ENCODE measurements at places on chromosomes 3 and 15.

DNA sequence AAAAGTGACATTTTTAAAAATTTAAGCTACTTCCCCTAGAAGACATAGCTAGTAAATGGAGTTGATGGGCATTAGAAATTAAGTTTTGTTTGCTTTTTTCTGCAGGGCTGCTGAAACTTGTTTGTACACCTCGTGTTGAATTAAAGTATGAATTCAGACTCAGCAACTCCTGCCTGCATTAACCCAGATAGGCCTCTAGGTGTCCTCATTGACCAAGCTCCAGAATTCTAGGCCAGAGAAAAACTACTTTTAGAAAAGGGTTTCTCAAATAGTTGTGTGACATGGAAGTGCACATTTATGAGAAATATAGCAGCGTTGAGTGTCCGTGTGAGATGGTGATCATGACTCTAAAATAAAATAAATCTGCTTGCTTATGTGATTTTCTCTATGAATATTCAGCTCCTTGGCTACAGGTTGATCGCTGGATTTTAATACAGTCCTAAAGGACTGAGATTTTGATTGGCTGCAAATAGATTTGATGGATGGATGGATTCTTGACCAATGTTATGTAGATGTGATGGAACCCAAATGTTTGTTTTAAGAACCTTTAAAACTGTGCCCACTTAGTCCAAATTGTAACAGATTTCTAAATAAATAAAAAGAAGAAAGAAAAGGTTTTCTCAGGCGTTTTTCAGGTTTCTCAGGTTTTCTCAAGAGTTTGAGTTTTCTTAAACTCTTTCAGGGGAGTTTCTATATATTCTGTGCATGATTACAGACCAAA is 39.4 kb upstream of the LMOD3 start:
- no peak for DNase-seq

DNA sequence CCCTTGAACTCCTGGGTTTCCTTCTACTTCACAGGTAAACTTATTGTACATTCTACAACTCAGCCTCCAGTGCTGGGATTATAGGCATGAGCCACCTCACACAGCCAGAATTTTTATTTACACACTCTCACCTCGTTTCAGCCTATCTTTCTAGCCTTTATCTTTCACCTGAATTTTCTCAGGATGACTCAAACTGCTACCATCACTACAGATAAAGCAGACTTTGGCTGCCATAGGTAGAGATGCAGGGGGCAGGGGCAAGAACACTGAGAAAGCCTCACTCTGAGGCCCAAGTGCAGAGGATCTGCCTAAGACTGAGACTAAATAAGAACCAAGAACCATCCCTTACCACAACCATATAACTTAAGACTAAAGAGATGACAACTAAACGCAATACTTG is 59.0 kb downstream of the ETFA start:
- no peak for DNase-seq

- DNase-seq = no peak
These were observed 180.6 kb downstream of the FAM43A start for GRCh38 chr3:194866236-194866635.

- DNase-seq = no peak
These were observed 299.3 kb upstream of the LYSMD4 start for GRCh38 chr15:100032358-100033085.

DNA sequence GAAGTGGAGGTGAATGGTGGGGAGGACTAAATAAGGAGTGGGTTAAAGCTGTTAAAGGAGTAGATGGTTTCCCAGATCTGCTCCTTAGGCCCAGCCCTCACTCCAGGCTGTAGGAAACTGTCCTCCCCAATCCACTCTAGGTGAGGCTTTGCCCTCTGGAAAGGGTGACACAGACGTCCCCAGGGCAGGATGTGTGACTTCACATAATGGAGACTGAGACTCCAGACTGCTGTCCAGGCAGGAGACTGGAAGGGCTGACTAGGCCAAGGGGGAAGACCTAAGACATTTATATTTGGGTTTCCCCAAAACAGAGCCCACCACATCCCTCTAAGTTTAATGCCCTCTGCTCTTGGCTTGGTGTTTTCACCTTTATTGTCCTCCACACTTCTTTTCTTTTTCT is 488.5 kb downstream of the SHQ1 start:
- no peak for DNase-seq

- DNase-seq = no peak
These were observed 34.2 kb upstream of the INO80 start for GRCh38 chr15:41150279-41150678.

DNA sequence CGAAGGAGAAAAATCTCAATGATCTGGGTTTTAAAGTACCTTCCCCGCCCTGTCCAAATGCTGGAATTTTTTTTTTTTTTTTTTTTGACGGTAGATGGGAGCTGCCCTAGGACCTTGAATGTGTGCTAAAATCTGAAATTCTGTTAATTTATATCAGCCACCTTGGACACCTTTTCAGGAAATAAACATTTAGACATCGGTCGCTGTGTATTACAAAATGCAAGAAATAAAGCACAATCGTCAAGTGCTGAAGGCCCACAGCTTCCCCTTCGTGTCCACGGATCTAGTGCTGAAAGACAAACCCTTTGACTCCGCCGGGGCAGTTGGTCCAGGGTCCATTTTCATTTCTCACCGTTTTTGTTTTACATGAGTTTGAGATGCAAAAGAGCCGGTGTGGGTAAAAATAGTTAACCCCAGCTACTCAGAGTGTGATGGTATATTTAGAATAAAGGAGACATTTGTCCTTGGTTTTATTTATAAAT is 90.2 kb upstream of the CHD2 start:
- DNase-seq = no peak

DNA sequence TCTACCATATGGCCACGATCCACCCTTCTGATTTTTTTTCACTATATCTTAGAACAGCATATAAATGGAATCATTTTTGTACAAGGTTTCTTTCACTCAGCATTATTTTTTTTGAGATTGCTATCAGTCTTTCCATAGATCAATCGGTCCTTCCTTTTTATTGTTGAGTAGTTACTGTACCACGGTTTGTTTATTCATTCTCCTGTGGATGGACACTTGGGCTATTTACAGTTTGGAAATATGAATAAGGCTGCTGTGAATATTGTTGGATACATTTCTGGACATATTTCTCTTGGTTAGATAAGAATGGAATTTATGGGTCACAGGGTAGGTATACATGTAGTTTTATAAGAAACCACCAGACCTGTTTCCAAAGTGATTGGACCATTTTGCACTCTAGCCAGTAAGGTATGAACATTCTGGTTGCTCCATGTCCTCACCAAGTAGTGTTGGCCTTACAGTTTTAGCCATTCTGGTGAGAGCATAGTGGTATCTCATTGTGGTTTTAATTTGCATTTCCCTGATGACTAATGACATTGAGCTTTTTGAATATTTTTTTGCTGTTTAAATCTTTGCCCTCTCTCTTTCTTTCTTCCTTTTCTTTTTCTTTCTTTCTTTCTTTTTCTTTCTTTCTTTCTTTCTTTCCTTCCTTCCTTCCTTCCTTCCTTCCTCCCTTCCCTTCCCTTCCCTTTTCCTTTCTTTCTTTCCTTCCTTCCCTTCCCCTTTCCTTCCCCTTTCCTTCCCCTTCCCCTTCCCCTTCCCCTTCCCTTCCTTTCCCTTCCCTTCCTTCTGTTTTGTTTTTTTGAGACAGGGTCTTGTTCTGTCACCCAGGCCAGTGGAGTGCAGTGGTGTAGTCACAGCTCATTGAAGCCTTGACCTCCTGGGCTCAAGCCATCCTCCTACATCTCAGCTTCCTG is 49.2 kb downstream of the LRRK1 start:
- no peak for DNase-seq

DNA sequence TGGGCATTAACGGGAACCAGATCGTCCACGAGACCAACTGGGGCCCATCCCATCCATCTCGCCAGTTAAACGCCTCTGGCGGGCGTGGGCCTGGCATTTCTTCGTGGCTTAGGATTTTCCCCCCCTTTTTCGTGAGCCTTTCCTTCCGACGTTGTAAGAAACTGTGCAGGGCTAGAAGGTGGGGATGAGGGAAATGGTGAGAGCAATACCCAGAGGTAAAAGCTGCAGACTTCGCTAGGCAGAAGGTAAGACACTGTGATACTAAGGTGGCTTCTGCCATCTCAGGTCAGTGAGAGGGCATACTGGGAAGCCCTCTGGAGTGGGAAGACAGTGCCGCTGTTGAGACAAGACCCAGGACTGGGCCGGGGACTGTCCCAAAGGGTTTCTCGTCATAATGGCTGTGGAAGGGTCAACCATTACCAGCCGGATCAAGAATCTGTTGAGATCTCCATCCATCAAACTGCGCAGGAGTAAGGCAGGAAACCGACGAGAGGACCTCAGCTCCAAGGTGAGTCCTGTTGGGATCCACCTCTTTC is 666 bp downstream of the MAPKBP1 start:
- no peak for DNase-seq

DNA sequence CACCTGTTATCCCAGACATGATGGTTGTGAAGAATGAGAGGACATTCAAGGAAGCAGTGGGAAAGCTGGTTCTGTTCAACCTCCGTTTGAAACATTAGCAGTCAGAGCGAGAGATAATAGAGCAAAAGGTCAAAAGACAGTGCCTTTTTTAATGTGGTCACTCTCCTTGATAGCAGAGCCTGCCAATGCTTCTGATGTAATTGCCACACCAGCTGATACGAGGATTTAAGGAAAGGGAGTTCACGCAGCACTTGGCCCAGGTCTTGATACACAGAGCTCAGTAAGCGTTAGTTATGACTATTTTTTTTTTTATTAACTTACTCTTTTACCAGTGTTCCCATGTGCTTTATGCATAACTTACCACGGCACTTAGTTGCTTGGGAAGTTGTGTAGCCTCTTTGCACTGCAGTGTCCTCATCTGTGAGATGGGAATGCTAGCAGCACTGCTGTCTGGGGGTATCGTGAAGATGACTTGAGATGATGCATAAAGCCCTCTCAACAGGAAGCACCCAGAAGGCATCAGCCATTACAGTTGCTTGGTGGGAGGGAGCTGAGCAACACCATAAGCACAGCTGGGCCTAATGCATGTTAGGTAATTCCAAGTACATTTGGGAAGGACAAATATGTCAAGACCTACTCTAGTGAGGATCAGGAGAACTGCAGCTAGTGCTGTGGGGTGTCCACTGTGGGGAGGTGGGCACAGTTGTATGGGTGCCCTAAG is 123.3 kb upstream of the RASGRP1 start:
- DNase-seq = no peak

- no peak for DNase-seq
These were observed 191.9 kb upstream of the LINGO1 start for GRCh38 chr15:77824361-77825251.

DNA sequence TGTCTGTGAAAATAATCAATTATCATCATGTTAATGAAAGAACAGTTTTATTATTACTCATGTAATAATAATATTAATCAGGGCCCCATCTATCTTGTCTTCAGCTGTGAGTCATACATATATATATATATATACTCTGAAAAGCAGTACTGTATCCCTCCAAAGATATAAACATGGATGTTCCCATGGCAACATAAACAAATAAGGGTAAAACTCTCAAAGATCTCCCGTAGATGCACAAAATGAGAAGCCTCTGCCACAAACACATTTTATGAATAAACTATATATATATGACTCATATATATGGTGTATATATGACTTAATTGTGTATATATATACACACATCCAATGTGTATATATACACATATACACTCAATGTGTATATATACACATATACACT is 163.8 kb upstream of the ARHGEF26 start:
- no peak for DNase-seq

- no peak for DNase-seq
These were observed 7.0 kb downstream of the MINDY4B start for GRCh38 chr3:150898046-150898754.

DNA sequence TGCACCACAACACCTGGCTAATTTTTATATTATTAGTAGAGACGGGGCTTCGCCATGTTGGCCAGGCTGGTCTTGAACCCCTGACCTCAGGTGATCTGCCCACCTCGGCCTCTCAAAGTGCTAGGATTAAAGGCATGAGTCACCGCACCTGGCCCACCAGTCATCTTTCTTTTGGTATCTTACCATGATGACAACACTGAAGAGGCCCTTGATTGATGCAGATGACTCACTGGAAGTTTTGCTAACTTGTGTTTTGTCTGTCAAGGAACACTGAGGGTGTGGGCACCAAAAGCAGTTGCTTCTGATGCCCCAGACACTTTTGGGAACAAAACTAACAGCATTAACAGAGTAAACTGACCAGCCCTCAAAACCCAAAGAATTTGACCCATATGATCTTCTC is 88.3 kb downstream of the MYO5A start:
- DNase-seq = peak; percentile 26

GRCh38 chr15:70503798-70504298 is 259.5 kb downstream of the UACA start:
- DNase-seq = no peak

- DNase-seq = no peak
These were observed 9.3 kb upstream of the MELTF start for GRCh38 chr3:197038679-197039462.

- DNase-seq = no peak
These were observed 58.6 kb downstream of the DRD3 start for GRCh38 chr3:114120211-114120610.

DNA sequence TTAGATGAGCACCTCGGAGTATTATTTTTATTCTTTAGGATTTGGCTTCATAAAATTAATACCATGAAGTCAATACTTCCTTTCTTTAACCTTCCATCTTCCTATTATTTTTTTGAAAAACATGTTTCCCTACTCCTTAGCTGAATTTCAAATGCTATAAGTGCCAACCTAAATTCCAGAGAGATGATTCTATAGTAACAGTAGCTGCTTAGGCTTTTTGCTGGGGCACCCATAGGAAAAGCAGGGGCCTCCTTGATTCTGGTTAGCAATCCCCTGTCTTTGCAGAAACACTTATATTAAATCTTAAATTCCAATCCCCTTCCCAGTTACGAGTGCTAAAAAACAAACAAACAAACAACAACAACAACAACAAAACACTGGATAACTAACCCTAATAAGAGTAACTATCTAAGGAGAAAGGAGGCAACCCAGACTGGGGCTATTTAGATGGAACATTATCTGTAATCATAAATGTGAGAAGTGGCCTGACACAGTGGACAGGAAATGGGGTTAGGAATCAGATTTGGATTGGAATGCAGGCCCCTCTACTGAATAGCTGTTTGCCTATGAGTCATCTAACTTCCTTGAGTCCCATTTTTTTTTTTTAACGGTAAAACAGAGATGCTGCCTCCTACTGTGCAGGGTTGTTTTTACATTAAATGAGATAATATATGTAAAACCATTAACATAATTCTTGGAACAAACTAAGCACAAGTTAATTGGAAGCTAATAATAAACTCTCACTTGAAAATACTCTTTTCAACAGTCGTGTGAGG is 148.1 kb downstream of the WDR72 start:
- DNase-seq = no peak

DNA sequence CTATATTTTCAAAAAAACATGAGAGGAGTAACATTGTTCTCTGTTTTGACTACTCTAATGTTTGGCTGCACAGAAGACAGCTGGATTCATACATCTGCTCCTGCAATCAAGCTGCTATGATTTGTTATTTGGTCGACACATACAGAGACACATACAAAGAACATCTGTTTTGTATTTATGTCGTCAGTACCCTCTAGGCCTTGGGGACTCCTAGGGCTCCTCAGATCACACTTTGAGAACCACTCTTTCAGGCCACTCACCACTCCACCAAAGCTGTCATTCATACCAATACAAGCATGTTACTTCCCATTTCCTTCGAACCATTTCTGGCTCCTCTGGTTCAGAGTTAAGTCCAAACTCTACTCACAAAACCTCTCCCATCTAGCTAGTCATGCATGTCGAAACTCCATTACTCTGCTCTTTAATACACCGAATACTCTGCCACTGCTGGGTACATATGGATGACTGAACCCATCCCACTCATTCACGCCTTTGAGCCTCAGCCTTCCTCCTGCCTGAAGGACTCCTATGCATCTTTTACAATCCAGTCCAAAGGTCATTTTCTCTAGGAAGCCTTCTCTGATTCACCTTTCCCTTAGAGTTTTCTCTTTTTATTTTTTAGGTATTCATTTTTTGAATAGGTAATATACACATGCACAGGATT is 102.9 kb upstream of the ARHGEF3 start:
- no peak for DNase-seq

All from skeletal muscle cell (primary cell).